CD14-positive monocyte (primary cell): ENCODE measurements at places on chromosomes 2 and 18. TPM values are rescaled to one million over a fixed set of nuclear protein-coding genes. Genes with fewer than 3 reads are reported as not detected.

The MATN3 gene
- not detected for polyA plus RNA-seq

The TMEM178A gene
- 0.04 and 0.15 TPM in 2 replicates for polyA plus RNA-seq

DNA sequence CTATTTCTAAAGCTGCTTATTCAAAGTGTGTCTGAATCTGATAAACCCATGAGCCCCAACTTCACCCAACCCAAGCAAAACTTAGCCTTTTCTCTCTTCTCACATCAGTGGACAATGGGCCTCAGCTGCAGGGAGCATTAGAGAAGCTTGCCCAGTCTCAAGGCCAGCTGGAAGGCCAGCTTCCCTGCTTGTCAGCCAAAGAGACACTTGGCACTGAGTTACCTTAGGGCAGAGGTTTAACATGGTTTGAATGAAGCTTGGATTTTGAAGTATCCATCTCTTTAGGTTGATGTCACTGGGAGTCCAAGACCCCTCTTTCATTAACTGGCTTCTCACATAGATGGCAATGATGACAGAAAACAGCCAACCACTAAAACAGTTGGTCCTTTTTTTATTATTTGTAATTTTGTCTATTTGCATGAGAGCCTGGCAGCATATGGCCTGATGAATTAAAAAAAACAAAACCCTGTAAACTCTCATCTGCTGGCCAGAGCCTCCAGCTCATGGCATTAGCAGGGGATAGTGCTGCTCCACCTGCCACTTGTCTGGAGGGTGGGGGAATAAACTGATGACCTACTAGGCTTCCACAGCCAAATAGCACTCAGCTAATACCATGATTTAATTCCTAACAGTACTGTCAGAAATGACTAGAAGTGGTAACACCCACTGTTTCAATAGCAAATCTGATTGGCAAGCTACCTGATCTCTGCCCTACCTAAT, 137.0 kb downstream of the UBE2E3 start:
- no peak overlapping the region for H3K27ac ChIP-seq
- no peaks in the 10 kb centered on the region for H3K36me3 ChIP-seq
- H3K4me1 ChIP-seq, result no peaks in the 10 kb centered on the region

DNA sequence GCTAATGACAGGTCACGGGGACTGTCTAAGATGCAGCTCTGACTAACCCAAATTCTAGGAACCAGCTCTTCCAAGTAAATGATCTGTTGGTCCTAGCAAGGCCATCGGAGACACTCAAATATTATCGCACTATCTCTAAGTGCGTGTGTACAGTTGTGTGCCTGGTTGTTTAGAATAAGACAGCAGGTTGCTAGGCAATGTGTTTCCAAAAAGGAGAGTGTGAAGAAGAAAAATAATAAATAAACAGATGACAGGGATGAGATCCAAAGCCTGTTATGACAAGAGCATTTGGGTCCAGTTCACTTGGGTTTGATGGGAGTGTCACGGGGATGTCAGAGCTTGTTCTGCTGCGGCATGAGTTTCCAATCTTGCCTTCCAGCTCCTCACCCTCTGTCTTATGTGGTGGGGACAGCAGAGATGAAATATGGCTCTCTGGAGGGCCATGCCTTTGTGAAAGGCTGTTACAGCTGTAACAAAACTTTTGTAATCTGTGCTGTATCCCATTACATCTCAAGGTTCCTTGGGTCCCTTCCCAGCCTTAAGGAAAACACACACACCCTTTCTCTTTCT, 127.5 kb upstream of the TNP1 start:
- H3K27ac ChIP-seq, result no peak overlapping the region
- no peaks in the 10 kb centered on the region for H3K27me3 ChIP-seq
- H3K36me3 ChIP-seq, result no peaks in the 10 kb centered on the region
- DNase-seq, result no peak

DNA sequence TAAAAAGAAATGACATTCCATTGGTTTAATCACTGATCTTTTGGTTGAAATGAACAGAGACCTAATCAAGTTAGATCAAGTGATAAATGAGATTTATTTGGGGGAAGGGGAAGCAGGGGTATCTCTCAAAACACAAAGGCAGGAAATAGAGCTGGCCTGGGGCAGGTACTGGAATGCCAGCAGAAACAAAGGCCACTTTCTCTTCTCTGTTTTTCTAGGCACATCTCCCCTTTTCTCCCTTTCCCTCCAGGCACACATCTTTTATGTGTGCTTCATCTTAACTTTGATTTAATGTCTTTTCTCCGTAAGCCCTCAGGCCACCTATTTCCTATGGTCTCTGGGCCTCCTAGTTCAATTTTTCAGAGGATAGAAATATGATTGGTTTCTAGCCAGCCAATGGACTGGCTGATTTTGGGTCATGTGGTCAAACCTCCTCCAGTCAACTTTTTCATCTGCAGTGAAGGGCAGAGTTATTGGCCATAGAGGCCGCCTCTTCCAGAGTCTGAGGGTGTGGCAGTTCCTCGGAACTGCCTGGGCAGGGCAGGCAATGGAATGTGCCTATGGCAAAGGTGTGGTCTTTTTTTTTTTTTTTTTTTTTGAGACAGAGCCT, 58.9 kb upstream of the FAM136A start:
- DNase-seq, result no peak
- peaks cover 2% of the 10 kb centered on the region for H3K27me3 ChIP-seq
- H3K27ac ChIP-seq, result no peak overlapping the region
- H3K4me3 ChIP-seq, result no peak overlapping the region

GRCh38 chr2:54486766-54487165, 30.6 kb downstream of the SPTBN1 start:
- no peaks in the 10 kb centered on the region for H3K4me1 ChIP-seq
- H3K27me3 ChIP-seq, result no peaks in the 10 kb centered on the region
- H3K27ac ChIP-seq, result no peak overlapping the region
- no peak for DNase-seq

The STPG4 gene
- polyA plus RNA-seq, result 0.20 and 0.27 TPM in 2 replicates

- no peaks in the 10 kb centered on the region for H3K27me3 ChIP-seq
- DNase-seq, result no peak
- no peak overlapping the region for H3K4me3 ChIP-seq
- H3K4me1 ChIP-seq, result no peaks in the 10 kb centered on the region
- H3K36me3 ChIP-seq, result no peaks in the 10 kb centered on the region
- H3K27ac ChIP-seq, result no peak overlapping the region
Observed at GRCh38 chr2:129014432-129014831, 695.8 kb upstream of the HS6ST1 start.
